Kidney (tissue), 22 donors: ENCODE measurements at places on chromosomes 6 and 20.

DNA sequence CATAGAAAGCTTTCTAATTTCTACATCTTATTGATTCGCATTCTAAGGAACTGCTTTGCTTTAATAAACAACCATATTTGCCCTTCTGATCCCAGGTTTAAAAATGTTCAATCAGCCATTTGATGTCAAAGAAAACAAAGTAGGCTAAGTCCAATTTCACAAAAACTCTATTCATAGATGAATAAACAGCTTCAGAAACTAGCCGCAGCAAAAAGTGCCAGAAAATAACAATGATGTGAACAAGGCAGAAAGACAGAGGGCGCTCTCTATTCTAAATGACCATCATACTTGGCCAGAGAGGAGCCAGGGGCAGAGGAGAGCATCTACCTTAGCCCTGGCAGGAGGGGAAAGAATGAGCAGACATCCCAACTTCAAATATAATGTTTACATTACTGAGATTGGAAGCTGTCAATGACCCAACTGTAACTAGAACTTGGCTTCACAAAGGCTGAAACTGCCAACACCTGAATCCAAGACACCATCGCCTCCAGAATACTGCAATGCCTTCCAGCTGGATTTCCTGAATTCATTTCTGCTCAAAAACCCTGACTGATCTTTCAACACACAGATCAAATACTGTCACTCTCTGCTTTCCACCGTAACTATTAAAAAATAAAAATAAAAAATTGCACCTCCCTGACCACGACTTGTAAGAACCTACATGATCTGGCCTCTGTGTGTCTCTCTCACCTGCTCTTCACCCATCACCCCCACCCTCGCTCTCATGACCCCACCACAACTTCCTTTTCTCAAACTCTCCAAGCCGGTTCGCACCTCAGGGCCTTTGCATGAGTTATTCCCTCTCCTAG, 9.5 kb downstream of the CNKSR3 start:
- DNase-seq, result no peak

GRCh38 chr6:69100772-69101171, 465.7 kb downstream of the ADGRB3 start:
- DNase-seq, result no peak

- DNase-seq, result no peak
These were observed 158.0 kb downstream of the MMUT start for GRCh38 chr6:49305010-49305409.

- no peak for DNase-seq
These were observed 10.1 kb downstream of the SLC22A2 start for GRCh38 chr6:160248538-160248937.

DNA sequence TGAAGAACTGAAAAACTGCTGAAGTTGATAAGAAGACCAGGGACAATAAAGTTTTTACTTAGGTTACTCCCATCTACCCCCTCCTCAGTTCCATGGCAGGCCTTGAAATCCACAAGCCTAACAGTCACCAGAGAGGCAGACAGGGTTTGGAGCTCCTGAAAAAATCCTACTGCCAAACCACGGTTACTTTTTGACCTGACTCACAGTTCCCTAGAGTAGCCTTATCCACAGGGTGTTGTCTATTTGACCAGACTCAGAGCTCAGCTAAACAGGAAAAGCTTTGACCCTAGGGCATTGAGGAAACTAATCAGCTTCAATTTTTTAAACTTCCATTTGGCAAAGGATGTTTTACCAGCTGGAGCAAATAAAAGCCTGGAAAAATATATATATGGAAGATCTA, 257.7 kb upstream of the NT5E start:
- no peak for DNase-seq

DNA sequence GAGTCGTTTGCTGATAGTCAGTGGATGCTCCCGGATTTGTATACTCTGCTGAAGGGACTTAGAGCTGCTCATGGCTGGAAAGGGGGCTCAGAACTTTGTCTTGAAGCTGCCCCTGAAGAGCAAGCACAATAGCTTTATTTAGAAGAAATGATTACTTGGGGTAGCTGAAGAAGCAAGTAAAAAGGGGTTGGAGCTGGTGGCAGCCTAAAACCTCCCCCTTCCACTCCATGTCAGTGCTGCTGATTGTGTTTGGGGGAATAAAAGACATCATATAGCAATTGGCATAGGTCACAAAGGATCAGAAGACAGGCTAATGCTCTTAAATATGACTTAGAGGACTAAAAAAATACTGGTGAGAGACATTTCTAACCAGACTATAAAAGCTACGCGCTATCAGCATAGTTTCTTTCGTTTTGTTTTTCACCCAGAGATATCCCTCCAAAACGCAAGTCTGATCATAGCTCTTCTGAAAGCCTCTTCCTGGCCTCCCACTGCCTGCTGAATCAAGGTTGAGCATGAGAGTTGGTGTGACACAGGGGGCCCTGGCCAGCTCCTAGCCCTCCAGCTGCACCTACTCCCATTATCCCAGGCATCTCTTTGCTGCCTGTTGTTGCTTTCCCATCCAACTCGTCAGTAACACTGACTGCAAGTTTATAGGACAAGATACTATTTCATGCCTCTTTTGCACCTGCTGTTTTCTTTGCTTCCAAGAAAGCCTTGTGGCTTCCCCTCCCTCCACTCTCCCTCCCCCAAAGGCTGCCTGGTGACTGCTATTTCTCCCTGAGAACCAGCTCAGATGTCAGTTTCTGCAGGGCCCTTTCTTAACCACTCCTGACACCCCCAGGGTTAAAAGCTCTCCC, 33.9 kb upstream of the SGK1 start:
- DNase-seq, result peak; percentile 66

DNA sequence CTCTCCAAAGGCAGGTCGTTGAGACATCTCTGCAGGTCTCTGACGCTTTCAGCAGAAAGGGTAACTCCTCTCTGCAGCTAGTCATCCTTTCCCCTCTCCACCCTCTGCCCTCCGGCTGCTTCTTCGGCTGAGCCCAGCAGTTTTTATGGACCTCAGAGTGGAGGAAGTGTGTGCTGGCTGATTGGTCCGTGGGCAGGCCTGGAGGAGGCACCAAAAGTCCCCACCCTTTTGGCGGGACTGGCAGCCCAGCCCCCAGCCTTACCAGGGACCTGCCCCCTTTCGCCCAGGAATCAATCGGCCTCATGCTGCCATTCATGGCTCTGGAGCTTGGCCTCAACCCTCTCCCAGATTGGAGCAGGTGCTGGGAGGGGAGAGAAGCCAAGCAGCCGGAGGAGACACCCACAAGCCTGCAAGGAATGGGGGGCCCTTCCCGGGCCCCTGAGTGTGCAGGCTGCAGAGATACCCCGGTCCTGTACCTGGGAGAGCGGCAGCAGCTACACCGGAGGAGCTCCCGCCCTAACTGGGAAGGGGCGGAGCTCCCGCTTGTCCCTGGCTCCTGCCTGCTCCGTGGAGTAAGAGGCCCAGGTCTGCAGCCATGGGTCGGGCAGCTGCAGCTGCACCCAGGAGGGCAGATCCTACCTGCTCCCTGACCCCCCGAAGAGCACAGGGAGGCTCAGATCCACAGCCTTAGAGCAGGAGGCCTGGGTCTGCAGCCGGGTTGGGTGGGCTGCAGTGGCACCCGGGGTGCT, 170.3 kb upstream of the SOX4 start:
- DNase-seq, result no peak

- DNase-seq, result peak; percentile 72
These were observed 117.0 kb downstream of the RTN4IP1 start for GRCh38 chr6:106512048-106512967.

DNA sequence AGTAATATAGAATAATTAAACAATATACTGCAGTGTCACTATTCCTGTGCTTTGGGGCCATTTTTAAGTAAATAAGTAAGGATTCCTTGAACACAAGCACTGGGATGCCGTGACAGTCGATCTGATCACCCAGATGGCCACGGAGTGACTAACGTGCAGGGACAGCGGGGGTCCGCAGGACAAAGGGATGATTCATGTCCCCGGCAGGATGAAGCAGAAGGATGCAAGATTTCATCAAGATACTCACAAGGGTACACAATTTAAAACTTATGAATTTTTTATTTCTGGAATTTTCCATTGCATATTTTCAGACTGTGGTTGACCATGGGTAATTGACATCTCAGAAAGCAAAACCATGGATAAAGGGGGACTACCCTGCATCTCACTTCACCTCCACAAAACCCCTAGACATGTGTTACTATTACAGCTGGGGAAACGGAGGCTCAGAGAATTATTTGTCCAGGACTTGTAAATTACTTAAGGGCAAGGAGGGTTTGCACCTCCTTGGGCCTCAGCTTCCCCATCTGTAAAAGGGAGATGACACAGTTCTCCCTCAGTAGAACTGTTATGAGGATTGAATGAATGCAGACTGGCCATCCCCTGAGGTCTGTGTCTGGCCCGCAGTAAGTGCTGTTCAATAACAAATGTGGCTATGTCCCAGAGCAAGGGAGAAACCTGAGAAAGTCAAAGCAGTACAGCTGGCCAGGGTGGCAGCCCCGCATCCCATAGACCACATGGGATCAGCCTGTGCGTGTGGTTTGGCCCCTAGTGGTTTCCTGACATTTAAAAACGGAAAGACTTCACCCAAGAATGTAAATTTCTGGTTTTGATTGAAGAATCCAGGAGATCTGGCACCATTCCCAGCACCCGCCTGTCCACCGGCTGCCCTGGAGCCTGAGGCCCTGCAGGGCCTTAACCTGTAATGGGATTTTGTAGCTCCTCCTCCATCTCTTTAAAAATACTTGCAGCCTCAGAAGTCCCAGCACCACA, 235.5 kb downstream of the BMP7 start:
- DNase-seq, result no peak

GRCh38 chr6:150667977-150668716, 68.5 kb downstream of the PLEKHG1 start:
- peak; percentile 91 for DNase-seq

DNA sequence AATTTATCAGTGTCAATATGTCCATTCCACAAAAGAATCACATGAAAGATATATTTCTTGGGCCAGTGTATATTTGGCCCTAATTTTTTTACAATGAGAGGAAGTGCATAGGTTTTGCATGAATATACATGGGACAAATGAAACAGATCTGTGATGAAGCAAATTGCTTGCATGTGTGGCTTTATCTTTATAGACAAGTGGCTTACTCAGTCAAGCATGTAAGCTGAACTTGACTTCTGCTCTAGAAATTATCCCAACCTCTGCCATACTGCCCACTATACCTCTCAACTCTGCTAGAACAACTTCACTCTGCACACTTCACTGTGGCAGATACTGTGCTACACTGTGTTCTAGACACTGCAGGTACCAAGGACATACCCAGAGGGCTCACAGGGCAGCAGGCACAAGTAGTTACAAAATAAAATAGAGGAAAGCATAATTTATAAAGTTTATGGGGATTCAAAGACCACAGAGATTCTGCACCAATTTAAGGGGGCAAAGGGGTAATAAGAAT, 349.2 kb upstream of the HSF2 start:
- DNase-seq, result no peak

GRCh38 chr6:169792306-169793015, 41.0 kb downstream of the ERMARD start:
- DNase-seq, result no peak

DNA sequence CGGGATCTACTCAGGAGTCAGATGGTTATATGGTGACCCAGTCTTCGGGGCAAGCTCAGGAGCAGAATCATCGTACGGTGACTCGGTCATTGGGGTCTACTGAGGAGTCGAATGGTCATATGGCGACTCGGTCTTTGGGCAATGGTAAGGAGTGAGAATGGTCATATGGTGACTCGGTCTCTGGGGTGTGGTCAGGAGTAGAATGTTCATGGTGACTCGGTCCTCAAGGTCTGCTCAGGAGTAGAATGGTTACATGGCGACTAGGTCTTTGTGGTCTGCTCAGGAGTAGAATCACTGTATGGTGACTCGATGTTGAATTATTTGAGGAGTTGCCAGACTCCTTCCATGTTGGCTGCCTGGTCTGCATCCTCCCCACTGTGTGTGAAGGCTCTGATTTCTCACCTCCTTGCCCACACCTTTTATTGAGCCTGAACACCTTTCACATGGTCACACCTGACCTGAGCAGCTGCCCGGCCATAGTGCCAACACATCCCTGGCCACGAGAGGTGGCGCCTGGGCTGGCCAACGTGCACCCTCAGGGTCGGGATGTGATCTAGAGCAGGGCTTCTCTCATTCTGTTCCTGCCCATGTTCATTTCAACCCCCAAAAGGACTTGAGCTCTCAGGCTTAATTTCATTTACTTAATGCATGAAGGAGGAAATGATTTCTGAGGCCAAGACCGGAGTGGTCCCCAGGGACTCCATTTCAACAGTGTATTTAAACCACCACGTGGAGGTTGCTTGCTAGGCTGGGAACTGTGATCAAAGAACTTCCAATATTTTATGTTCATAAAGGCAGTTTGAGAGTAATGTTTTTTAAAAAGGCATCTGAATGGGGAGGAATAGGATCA, 119.5 kb downstream of the PHACTR3 start:
- DNase-seq, result no peak

DNA sequence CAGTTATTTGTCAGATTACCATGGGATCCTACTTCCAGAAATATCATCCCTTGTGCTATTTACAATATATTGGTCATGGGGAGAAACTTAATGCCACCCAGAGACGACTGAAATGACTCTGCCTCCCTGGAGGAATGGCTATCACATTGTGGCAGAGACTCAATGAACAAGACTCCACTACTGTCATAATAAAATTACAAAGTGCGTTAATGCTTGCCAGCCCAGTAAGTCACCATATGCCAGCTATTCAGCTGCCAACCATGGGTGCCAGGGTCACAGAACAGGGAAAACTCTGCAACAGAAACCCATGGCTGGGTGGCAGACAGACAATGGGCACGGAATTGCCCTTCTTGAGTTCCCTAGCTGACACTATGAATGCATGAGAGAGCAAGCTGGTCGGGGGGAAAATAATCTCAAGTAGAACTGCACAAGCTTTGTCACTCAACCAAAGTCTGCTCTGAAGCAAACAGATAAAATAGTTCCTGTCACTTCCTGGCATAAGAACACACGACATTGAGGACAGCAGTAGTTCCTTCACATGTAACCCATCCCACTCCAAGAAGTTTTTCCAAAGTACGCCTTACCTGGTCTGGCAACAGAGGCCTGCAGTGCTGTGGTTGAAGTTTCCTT, 32.1 kb downstream of the TP53INP2 start:
- DNase-seq, result no peak
